ENCODE measurements at places on chromosomes 13 and 19.

- no peak for DNase-seq
Measured at GRCh38 chr13:19305434-19305833, 123.8 kb upstream of the TUBA3C start.

DNA sequence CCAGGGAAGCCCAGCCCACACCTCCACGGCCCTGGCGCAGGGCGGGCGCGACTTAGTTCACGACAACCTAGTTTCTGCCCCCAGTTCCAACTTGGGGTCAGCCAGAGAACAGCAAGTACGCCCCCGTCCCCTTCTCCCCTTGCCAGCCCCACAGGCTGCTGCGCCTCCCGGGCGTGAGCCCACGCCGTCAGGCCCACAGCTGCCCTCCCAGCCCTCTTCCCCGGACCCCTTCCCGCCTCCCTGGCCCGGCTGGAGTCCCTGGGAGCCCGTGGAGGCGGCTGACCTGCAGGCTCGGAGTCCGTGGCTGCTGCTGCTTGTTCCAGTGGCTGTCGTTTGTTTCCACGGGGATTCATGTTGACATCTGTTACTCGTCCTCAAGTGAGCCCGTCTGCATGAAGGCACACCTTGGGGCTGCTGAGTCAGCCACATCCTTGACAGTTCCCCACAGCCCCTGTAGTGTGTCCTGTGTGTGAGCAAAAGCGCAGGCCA lies 86.0 kb downstream of the ATP11A start:
- no peak for DNase-seq

DNA sequence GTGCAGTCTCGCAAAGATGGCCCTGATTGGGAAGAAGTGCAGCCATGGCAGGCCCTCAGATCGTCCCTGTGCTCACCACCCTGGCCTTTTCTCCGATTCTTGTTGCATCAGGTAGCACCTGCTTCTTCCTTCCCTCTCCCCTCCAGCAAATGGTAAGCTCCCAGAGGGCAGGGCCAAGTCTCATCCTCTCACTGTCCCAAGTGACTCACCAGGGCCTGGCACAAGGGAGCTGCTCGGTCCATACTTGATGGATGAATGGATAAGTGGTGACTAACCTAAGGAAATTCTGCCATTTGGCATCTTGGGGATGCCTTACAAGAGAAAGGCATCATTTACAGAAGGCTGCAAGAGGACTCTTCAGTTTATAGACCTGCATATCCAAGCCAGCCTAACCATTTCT lies 84.9 kb downstream of the ZIC5 start:
- no peak for DNase-seq

GRCh38 chr13:41494202-41494601 lies 36.9 kb downstream of the RGCC start:
- DNase-seq: no peak

DNA sequence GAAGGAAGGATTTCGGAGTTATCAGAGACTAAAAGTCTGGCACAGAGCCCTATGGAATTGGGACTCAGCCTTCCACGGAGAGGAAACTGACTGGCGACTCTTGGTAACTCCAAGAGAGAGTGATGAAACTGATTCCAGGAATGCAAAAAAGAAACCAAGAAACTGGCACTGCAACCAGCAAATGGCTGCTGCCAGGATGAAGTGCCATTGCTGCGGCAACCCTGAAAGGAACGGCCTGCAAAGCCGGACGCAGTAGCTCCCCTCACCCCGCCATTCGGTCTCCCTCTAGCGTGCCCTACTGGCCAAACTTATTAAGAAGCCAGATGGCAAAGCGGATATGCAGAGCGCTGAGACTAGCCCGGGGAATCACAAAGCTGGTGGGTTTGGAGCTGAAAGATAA lies 236.0 kb downstream of the PCDH9 start:
- DNase-seq: peak; percentile 95

- DNase-seq: no peak
Measured at GRCh38 chr19:43572171-43572588, 3.1 kb downstream of the XRCC1 start.

- no peak for DNase-seq
Measured at GRCh38 chr13:73520566-73521289, 461.9 kb downstream of the KLF5 start.

DNA sequence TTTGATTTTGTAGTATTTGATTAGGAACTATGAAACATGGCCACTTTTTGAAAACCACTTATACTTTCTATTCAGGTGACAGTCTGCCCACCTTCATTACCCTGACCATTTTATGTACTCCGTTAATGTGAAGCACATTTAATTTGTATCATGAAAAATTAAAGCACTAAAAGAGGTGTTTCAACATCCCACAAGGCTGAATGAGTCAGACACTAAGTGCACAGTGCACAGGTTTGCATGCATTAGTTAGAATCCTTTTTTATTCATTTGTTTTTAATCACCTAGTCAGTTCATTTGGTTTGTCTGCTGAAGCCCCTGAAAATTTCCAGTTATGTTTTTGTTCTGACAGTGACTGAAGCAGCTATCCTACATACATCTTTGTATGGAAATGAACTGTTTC lies 271.0 kb downstream of the SLITRK5 start:
- DNase-seq: no peak

Data from Ammon's horn (tissue), 1 donor.